H4 (cell line): ENCODE measurements at places on chromosomes 6 and 20.

- DNase-seq, result peak; percentile 1
Observed at GRCh38 chr20:58716476-58717277, 24.1 kb downstream of the NPEPL1 start.

DNA sequence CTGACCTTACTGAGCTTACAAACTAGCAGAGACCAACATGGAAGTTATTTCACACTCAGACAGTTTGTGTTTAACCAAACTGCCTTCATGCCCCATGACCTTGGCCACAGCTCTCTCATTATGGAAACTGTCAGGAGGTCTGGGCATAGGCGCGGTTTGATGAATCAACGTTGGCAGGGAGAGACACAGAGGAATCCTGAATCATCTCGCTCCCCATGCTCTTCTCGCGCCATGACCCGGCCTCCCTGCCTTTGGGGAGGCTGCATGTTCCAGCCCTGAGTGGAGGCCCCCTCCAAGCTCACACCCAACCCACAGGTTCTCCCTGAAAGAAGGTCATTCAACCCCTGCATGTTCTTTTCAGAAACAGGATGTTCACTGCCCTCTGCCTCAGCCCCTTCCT is 15.9 kb upstream of the GDAP1L1 start:
- DNase-seq, result no peak

- DNase-seq, result no peak
Observed at GRCh38 chr20:47127546-47127945, 229.0 kb downstream of the ZMYND8 start.

GRCh38 chr6:79391480-79391879 is 145.8 kb downstream of the LCA5 start:
- DNase-seq, result no peak

- DNase-seq, result no peak
Observed at GRCh38 chr20:11529047-11529446, 388.6 kb upstream of the BTBD3 start.

DNA sequence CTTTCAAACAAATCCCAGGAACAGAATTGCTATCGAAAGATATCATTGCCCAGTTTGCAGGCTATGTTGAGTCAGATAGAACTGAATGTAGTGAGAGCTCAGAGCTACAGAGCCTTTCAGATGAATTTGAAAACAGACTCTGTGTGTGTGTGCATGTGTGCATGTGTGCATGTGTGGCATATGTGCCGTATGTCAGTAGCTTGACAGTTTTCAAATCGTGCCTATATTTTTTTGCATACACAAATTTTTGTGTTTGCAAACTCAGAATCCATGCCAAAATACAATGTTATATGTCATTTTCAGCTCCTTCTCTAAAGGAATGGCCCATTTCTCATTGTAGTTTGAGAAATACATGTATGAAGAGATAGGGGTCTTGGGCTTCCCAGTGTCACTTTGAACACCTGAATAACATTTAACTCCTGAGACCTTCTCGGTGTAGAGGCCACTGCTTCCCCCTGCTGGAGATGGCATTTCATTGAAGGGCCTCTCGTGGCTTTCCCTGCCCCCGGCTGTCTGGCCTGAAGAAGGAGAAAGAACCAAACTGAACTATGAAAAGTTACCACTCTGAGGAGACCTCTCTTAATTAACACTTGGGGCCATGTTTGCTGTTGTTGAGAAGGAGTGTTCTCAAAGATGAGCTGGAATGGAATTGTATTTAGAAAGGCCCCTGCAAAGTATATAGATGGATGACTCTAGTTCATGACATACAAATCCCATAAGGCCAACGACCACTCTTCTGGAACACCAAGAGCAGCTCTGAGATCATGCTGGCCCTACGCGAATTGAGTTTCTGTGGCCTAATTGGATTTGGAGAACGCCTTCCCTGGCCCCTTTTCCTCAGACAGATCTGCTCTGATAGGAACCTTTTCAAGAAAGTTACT is 58.7 kb downstream of the VAPB start:
- DNase-seq, result peak; percentile 43

GRCh38 chr6:102677225-102677624 is 1283.7 kb downstream of the GRIK2 start:
- no peak for DNase-seq

GRCh38 chr6:112416866-112417265 is 69.7 kb downstream of the RFPL4B start:
- DNase-seq, result no peak

- no peak for DNase-seq
Observed at GRCh38 chr6:117585647-117586046, 16.7 kb downstream of the GOPC start.

- no peak for DNase-seq
Observed at GRCh38 chr6:44076356-44077213, 50.7 kb downstream of the MRPL14 start.

DNA sequence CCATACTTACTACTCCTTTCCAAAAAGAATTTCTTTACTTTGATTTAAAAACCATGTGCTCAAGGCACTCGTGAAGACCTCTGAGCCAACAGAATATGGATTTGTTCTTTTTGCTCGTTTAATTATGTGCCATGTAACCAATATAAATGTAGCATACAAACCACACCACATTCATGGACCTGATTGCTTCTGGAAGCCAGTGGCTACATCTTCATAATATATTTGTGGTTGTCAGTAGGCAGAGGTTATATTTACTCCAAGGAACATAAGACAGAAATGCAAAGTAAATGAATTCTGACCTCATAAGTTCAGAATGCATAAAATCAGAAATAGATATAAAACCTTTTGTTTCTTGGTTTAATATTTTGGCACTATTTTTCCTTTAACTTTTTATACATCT is 373.0 kb downstream of the HDGFL1 start:
- no peak for DNase-seq

GRCh38 chr6:146785001-146785585 is 186.3 kb downstream of the ADGB start:
- peak; percentile 39 for DNase-seq

GRCh38 chr20:49319208-49319809 is 41.5 kb upstream of the ZNFX1 start:
- no peak for DNase-seq

DNA sequence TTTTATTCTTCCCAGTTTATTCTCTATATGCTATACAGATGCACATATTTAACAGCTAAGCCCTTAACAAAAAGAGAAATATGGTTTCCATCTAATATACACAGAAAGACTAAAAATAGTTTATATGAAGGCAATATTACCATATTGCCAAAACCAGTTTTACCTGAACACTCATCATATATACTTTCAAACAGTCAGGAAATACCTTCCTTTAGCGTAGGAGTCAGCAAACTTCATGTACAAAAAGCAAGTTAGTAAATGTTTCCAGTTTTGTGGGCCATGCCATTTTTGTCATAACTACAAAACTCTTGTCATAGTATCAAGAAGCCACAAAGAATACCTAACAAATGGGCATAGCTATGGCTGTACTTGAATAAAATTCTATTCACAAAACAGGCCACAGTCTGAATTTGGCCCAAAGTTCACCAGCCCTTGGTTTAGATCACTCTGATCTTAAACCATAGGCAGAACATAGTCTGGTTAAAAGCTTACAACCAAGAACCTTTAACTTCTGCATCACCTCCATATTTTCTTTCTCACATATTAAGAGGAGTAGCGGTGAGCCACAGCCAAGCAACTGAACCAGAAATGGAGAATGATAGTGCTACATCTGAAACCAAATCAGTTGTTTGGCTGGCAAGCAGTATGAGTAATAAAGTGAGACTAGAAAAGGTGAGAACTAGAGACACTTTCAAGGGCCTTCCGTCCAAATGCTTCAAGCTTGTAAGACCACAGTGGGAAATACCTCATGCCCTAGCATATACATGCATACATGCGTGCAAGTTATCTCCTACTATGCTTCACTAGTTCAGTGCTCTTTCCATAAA is 116.6 kb downstream of the PTPRK start:
- DNase-seq, result no peak

DNA sequence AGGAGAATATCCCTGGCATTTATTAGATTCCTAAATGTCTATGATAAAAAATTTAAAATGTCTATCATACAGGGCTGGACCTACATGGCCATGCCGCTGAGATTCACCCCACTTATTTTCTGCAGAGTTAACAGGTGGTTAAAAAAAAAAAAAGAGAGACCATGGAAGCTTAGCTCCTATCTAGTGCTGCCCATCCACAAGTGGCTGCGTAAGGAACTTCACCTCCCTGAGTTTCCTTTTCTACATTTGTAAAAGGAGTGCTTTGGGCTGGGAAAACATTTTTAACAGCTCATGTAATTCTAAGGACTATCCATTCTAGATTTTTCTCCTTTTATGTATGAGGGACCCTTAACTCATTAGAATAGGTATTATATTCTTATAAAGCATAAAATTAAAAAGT is 534.1 kb downstream of the MMUT start:
- no peak for DNase-seq

DNA sequence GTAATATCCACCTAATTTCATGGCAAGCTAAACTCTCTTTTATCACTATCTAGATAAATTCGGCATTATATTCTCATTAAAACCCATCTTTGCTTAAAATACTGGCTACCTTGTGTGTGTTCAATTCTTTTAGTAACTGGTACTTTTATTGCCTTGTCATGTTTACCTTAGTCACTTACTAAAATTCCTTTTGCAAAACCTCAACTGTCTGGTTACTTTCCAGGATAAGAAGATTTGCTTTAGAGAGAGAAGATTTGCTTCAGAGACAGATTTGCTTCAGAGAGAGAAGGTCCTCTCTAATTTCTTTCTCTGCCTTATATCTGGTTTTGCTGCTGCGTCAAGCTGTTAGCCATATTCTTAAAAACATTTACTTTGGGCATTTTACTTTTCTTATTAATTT is 151.5 kb upstream of the MLIP start:
- DNase-seq, result peak; percentile 38

- DNase-seq, result no peak
Observed at GRCh38 chr6:122654012-122654411, 43.8 kb downstream of the PKIB start.

DNA sequence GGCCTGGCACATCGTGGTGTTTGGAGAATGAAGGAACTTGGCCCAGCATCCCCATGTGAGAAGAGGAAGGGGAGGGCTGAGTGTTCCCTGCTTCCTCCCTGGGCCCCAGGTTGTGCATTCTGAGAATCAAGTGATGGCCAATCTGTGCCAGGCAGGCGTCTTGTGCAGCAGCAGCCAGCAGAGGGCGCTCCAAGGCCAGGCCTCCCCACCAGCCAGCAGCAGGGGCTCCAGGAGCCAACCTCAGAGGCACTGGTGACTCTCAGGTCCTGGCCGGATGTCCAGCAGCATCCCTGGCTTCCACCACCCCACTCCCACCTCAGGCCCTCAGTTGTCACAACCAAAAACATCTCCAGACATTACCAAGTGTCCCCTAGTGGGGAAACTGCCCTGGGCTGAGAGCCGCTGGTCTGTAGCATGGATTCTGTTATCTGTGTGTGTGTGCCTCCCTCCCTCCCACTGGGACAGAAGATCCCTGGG is 192.0 kb downstream of the PREX1 start:
- peak; percentile 34 for DNase-seq
